ENCODE measurements at places on chromosomes 5 and 9.
A peak's percentile ranks its signal among the peaks of the same experiment; 100 is the strongest.

- DNase-seq = no peak
Observed at GRCh38 chr9:108041551-108041950, 552.0 kb upstream of the KLF4 start.

- no peak for DNase-seq
Observed at GRCh38 chr5:111229871-111230810, 6.0 kb downstream of the CAMK4 start.

GRCh38 chr5:172726966-172727365 lies 44.0 kb downstream of the DUSP1 start:
- no peak for DNase-seq

DNA sequence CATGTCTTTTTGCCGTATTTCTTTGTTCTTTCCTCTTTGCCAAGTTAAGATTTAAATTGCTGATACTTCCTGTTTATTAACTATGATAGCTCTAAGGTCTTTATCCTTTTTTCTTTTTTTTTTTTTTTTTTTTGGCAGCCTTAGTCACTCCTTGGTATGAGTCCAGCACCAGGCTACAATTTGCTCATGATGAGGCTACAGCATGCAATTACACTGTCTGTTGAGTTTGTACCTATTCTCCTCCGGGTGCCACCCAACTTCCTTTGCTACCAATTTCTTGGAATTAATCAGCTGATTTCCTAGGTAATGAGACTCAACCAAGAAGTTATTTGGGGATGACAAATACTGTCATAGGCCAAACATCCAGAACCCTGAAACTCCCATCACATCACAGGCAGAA lies 25.5 kb downstream of the ACTL7B start:
- DNase-seq = no peak

DNA sequence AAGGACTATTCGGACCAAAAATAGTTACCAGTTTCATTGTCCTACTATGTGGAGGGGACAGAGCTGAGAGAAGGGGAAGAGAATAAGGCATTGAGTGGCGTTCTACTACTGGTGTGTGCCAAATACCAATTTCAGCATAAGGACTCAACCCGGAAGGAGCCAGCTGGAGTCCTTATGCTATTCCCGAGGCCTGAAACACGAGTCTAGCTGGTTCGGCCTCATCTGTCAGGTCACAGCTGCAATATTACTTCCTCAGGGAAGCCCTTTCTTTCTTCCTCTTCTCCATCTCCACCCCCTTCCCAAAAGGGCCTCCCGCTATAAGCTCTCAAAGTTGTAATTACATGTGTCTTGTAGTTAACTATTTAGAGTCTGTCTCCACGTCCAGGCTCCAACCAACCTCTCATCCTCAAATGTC lies 20.5 kb upstream of the FER start:
- peak; percentile 42 for DNase-seq

DNA sequence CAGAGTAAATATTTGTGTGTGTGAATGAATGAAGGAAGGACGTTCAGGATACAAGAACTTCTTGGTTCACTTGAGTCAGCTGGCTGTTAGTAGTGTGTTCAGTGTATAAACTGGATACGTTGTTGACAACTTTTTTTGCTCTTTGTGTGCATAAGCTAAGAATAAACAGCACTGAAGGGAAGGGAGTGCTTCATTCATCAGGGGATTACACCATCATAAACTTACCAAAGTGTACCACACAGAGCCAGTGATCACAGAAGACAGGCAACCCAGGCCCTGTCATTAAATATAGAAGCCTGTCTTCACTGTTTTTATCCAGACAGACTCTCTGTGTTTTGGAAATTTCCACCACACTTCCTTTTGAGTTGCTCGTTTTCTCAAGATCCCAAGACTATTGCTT lies 55.5 kb upstream of the MEF2C start:
- no peak for DNase-seq
